Stimulated activated CD8-positive, alpha-beta memory T cell treated with anti-CD3 and anti-CD28 coated beads, Interleukin-15, amount 100 ng/mL, for 4 hours (primary cell): ENCODE measurements at places on chromosomes 7 and 10.
A peak's percentile ranks its signal among the peaks of the same experiment; 100 is the strongest.

- DNase-seq = no peak
These were observed 30.1 kb downstream of the KCND2 start for GRCh38 chr7:120303105-120303504.

- no peak for DNase-seq
These were observed 43.3 kb upstream of the RAPGEF5 start for GRCh38 chr7:22400150-22400814.

DNA sequence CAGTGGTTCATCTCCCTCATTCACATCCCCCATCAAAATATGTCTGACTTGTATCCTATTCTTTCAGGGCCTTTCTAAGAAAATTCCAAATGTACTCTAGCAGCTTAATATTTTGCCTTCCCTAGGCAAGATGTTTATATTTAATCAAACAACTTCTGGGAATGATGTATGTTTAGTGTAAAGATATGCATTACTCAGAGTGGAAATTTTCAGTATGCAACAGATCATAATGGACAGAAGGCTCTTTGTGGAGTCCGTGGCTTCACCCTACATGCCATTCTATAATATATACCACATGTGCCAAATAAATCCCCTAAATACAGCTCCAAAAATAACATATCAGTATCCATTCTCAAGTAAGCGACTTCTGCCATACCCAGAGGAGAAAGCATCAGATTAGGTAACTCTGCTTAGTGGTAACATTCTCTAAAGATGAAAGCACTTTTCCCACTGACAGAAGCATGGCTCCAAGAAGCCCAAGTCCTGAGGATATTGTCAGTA, 316.6 kb downstream of the KCNMA1 start:
- no peak for DNase-seq

- no peak for DNase-seq
These were observed 54.3 kb downstream of the FAM241B start for GRCh38 chr10:69684020-69684980.

- DNase-seq = peak; percentile 34
These were observed 126.5 kb downstream of the CUBN start for GRCh38 chr10:17003151-17003550.

DNA sequence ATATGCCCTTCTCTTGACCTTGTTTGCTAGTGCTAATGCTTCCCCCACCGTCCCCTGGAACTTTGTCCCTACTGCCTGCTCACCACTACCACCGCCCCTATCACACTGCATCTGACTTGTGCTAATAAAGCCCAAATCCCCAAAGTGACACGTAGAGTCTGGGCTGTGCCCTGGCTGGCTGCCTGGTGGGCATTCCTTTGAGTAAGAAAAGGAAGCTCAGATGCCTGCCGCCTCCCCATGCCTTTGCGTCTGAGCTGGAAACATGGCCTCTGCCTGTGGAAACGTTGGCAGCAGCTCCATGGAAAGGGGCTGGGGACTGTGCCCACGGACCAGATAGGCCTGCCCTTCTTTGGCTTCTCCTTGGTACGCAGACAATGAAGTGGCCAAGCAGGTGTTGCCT, 138.3 kb downstream of the CYP26A1 start:
- no peak for DNase-seq
